ENCODE measurements at places on chromosomes 5 and 9. TPM values are rescaled to one million over a fixed set of nuclear protein-coding genes. Genes with fewer than 3 reads are reported as not detected.

DNA sequence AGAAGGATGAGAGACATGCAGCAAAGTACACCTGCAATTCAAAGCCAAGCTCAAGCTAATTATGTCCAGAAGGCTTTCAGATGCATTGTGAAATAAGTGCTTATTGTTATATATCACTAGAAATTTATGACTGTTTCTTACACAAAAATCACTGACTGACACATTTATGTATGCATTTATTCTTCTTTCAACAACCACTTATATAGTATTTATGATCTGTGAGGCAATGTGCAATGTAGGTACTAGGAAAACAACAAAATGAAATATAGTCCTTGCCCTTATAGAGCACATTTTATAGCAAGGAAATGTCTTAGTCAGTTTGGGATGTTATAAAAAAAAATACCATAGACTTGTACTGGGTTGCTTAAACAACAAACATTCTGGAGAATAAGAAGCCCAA is 167.6 kb downstream of the YIPF5 start:
- DNase-seq, result no peak

GFPT2 gene
- total RNA-seq, result 17.5 TPM

- no peak for DNase-seq
These were observed at the start of gene UGT3A2 for GRCh38 chr5:36066540-36067210. TSS of gene UGT3A2 (minus strand) at chr5:36066882. CDS start at chr5:36066789, 93 bp downstream.

DNA sequence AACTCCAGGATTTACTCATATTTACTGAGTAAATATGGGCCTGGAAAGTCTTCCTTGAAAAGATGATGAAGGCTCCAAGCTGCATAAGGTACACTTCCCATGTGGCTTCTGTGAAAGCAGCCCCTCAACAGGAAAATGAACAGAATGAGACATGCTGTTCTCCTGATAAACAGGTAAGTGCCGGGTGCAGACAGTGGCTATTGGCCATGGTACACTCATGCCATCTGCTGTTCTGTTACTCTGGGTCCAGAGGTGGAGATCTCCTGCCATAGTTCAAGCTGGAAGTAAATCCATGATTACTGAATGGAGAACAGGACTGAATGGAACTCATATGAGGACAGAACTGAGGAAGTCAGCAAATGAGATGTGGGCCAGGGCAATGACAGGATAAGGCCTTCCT is 103.6 kb downstream of the SLIT3 start:
- peak; percentile 23 for DNase-seq

PCDHA6 gene
- total RNA-seq, result 3.4 TPM

DNA sequence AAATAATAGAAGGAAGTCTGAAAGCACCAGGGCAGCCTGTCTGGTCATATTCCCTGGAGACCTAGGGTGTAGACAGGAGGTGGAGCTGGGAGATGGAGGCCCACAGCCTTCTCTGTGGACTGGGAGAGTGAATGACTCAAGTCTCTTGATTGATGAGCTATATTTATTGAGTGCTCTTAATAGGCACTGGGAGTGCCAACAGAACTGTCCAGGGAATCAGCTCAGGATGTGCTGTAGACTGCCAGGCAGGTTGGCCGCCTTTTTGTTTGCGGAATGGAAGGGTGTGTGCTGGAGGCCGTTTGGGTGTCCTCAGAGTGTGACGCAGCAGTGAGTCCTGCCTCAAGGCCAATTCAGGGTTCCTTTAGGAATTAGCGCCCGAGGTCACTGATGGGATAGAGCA is 33.4 kb upstream of the POMT1 start:
- DNase-seq, result peak; percentile 25

DNA sequence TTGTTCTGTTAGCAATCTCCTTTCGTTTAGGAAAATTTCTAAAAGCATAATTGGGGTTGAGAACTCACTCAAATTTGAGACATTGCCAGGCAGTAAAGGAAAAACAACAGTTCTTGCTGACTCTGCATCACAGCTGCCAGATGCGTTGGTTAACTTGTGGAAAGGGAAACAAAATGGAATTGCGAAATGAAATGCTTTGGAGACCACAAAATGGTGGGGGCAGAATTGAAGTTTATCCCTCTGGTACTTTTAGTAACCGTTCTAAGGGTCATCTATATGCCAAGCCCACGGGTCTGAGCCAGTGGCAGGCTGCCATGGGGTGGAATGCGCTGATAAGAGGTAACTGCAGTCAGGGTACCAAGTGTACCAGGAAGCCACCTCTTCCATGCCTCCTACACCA is 28.6 kb upstream of the SELENOP start:
- peak; percentile 44 for DNase-seq

DNA sequence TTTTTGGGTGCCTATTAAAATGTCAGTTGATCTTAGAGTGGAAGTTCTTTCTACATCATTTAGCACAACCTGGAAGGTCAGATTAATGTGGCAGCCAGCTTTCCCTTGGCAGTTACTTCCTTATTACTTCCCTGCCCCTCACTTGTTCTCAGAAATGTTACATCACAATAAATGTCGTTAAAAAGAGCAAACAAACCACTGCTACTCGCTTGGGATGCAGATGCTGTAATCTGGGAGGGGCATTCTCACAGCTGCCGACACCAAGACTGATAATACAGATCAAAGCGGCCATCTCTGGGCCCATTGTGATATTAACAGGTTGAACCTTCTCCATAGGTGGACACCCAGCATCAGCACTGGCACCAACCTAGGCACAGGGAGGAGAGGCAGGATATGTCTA is 29.3 kb downstream of the PLAC8L1 start:
- DNase-seq, result no peak

OCLN gene
- total RNA-seq, result 23.1 TPM

SPATA6L gene
- total RNA-seq, result 10.9 TPM

- no peak for DNase-seq
These were observed 213.0 kb downstream of the FBXL17 start for GRCh38 chr5:108168915-108169314.

DNA sequence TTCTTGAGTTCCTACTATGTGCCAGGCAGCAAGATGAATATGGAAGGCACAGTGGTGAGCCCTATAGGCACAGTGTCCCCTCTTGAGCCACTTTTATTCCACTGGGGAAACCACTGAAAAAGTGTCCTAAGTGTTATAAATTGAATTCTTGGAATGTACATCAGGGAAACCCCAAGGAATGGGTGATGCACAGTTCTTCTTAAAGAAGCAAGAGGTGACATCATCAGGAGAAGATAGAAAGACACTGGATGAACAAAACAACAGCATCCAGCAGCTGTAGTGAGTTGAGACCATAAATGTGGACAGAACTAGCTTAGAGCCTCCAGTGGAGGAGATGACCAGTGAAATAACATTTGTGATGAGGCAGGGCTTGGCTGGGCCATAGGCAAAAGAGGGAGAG is 199.2 kb upstream of the ANKRD55 start:
- no peak for DNase-seq

CTXN3 gene
- total RNA-seq, result not detected

CTNNAL1 gene
- total RNA-seq, result 15.8 TPM

DNA sequence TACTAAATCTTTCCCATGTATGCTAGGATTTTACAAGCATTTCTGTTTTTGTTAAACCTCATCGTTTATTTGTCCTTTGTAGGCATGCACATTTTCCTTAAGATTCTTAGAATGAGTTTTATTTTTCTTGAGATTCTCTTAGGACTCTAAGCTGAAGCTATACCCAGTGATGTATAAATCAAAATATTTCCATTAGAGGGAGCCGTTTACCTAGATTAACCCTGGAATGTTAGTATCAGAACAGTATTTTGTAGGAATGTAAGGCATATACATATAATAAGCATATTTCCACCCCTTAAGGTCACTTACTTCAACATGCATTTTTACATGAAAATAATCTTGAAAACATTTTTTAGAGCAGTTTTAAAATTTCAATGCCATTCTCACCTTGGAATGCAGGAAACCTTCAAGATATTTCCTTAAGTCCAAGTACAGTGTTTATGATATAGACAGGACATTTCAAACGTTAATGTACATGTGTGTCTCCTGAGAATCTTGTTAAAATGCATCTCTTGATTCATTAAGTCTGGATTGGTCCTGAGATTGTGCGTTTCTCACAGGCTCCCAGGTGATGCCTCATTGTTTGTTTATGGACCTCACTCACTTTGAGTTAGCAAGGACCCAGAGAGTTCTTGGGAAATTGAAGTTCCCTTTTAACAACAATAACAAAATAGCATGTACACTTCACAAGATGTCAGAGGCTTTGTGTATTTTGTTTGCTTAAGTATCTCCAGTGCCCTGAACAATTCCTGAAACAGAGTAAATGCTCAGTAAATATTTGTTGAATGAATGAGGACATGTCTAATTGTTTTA is 34.9 kb upstream of the FCHO2 start:
- DNase-seq, result no peak

DNA sequence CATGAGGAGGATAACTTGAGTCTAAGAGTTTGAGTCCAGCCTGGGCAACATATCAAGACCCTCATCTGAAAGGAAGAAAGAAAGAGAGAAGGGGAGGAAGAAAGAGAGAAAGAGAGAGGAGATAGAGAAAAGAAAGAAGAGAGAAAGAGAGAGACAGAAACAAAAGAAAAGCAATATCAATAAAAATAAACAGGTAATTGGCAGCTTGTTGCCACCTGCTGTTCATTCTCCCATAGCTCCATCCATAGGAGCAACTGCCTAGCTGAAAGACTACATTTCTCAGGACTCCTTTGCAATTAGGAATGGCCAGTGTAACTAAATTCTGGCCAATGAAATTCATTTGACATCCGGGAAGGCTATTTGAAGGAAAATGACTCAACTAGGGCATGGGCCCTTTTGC is 4.6 kb upstream of the TTC39B start:
- DNase-seq, result peak; percentile 43

DNA sequence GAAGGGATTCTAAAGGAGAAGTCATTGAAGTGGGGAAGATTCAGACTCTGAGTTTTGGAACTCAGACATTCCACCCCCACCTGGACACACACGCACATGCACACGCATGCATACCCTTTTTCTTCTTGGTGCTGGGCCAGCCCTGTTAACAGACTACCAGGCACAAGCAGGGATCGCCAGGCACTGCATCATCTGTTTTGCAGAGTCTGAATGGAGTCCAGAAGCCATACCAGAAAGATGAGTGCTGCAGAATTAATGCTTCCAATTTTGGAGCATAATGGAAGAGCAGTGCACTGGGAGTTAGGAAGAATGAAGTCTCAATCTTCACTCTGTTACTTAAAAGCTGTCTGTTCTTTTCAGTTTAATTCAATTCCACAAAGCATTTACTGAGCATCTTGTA is 95.5 kb downstream of the PDE8B start:
- DNase-seq, result no peak

- peak; percentile 10 for DNase-seq
These were observed 1040.3 kb downstream of the TLE1 start for GRCh38 chr9:80649001-80649420.

DNA sequence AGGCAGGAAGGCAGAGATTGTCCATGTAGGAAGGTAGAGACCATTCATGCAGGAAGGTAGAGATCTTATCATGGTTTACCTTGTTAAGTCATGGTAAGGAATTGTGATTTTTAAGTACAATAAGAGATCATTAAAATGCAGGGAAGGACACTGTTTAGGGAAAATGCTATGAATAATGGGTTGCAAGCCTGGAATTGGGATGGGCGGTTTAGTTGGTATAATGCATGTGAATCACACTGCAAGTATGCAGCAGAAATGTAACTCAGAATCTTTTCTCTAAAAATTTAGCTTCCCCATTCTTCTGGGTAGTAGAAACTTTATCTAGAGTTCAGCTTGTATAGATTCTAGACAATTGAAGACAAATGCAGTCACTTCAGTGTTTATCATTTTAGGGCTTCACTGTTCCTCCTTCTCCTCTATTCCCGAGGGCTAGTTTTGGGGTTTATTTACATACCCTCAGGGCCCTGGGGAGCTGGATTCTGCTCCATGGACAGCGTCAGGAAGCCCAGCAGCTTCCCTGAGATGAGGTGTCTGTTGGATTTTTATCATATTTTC is 212.0 kb downstream of the SREK1 start:
- DNase-seq, result no peak

- DNase-seq, result no peak
These were observed 1015.0 kb downstream of the CDH9 start for GRCh38 chr5:26023361-26023760.

DNA sequence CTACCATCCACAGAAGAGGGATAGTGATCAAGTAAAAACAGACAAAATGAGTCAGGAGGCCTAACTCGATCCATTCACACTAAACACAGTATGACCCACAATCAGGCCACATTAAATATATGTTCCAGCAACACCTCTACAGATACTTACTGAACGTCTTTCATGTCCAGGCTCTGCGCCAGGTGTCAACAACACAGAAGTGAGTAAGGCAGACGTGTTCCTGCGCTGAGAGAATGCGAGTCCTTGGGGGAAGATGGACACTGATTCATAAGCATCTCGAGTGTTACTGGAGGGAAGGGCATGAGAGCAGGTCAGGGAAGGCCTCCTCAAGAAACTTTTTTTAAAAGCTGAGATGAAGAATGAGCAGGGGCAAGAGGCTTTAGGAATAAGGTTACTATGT is 164.3 kb upstream of the CLINT1 start:
- no peak for DNase-seq

GRCh38 chr5:173764332-173765028 is 123.7 kb upstream of the CPEB4 start:
- peak; percentile 90 for DNase-seq

SPATA31A3 gene
- not detected for total RNA-seq

GNG10 gene
- 5.9 TPM for total RNA-seq

- DNase-seq, result no peak
These were observed 1854.6 kb upstream of the WWC1 start for GRCh38 chr5:166436872-166437271.
